Astrocyte (in vitro differentiated cells and primary cell): ENCODE measurements at places on chromosomes 16 and 17. TPM values are rescaled to one million over a fixed set of nuclear protein-coding genes. Genes with fewer than 3 reads are reported as not detected.

Gene SLFN14
- total RNA-seq = not detected in 2 replicates

Gene TNP2
- not detected in 2 replicates for total RNA-seq

Gene TMC5
- total RNA-seq = 0.11 TPM in 1 of 2 replicates, not detected in the other

- no peak for DNase-seq
Observed at GRCh38 chr17:17952691-17953090, 19.5 kb downstream of the TOM1L2 start.

Gene CCL16
- not detected in 2 replicates for total RNA-seq
